ENCODE measurements at places on chromosomes 5 and 9. TPM values are rescaled to one million over a fixed set of nuclear protein-coding genes. Genes with fewer than 3 reads are reported as not detected.

AMBP gene
- total RNA-seq, result not detected

SLC36A2 gene
- total RNA-seq, result not detected

TAF11L2 gene
- total RNA-seq, result not detected

CCDC152 gene
- total RNA-seq, result 13.5 TPM

KCNV2 gene
- total RNA-seq, result not detected

NXNL2 gene
- not detected for total RNA-seq

GLRA1 gene
- not detected for total RNA-seq

BARX1 gene
- total RNA-seq, result 1.7 TPM

- no peaks in the 10 kb centered on the region for H3K36me3 ChIP-seq
- no peak overlapping the region for H3K4me3 ChIP-seq
- DNase-seq, result no peak
- no peaks in the 10 kb centered on the region for H3K27me3 ChIP-seq
- H3K4me1 ChIP-seq, result no peaks in the 10 kb centered on the region
Observed at GRCh38 chr5:98569288-98569687, 204.2 kb upstream of the RGMB start.

GRCh38 chr5:10627160-10627701, 63.4 kb downstream of the ANKRD33B start:
- H3K4me3 ChIP-seq, result peak overlapping the region; percentile 87
- H3K36me3 ChIP-seq, result peaks cover 6% of the 10 kb centered on the region
- H3K27ac ChIP-seq, result peak overlapping the region; percentile 47

GRCh38 chr5:168653626-168654025, 74.5 kb upstream of the PANK3 start:
- no peaks in the 10 kb centered on the region for H3K36me3 ChIP-seq
- no peak overlapping the region for H3K4me3 ChIP-seq
- H3K4me1 ChIP-seq, result peaks cover 6% of the 10 kb centered on the region
- DNase-seq, result no peak

- no peaks in the 10 kb centered on the region for H3K36me3 ChIP-seq
- no peak for DNase-seq
- no peak overlapping the region for H3K27ac ChIP-seq
- H3K4me1 ChIP-seq, result no peaks in the 10 kb centered on the region
- no peaks in the 10 kb centered on the region for H3K27me3 ChIP-seq
Observed at GRCh38 chr9:23492126-23493002, 333.7 kb downstream of the ELAVL2 start.

GRCh38 chr5:125725691-125726090, 697.5 kb upstream of the GRAMD2B start:
- H3K4me1 ChIP-seq, result no peaks in the 10 kb centered on the region
- DNase-seq, result no peak
- no peaks in the 10 kb centered on the region for H3K27me3 ChIP-seq
- H3K36me3 ChIP-seq, result no peaks in the 10 kb centered on the region
- no peak overlapping the region for H3K27ac ChIP-seq
- no peak overlapping the region for H3K4me3 ChIP-seq

DNA sequence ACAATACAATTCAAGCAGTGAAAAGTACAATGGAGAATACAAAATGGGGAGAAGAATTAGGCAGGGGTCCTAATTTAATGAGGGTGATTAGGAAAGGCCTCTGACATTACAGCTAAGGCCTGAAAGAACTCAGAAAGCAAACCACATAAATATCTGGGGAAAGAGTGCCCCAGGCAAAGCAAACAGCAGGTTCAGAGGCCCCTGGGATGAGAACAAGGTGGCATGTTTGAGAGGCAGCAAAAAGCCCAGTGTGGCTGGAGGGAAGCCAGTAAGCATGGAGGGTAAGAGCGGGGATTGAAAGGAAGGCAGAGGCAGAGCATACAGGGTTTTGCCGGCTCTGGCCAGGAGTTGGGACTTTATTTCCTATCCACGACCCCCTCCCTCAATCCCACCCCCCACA, 33.4 kb upstream of the VDAC1 start:
- peaks cover 1% of the 10 kb centered on the region for H3K36me3 ChIP-seq
- peaks cover 46% of the 10 kb centered on the region for H3K4me1 ChIP-seq
- no peak overlapping the region for H3K27ac ChIP-seq
- DNase-seq, result no peak

DNA sequence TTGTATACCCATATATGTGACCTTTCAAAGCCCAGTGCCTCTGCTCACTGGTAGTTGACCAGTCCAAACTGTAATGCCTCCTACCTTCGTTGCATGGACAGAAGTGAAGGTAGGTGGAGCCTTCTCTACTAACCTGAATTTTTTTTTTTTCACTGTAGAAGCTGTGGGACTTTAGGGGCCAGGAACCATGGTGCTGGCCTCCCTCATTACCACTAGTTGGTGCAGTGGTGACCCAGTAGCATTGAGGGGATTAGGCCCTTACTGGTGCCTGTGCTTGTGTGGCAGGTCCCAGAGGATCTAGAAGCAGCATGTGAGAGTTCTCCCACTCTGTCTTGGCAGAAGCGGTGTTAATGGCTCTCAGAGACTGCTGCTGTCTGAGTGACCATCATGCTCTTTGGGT, 2.3 kb downstream of the RALGPS1 start:
- peaks cover 11% of the 10 kb centered on the region for H3K4me1 ChIP-seq
- peaks cover 31% of the 10 kb centered on the region for H3K27me3 ChIP-seq
- no peak for DNase-seq
- no peak overlapping the region for H3K27ac ChIP-seq

- no peak overlapping the region for H3K4me3 ChIP-seq
- no peak for DNase-seq
Observed at GRCh38 chr9:35928591-35929452, 19.5 kb downstream of the SPAAR start.

DNA sequence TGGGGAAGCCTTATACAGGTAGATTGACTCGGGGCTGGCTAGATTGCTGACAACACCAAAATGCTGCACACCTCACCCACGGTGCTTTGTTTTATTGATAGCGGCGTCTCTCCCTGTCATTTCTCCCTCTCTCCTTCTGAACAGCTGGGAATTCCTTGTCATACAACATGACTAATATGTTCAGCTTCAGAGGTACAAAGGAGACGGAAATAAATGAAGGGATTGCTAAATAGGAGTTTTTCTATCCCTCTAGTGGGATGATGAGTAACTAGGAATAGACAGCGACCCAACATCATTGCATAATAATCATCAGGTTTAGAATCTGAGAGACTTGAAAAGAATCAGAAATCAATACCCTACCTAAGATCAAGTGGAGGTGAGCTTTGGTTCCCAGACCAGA, 337.7 kb upstream of the PANK3 start:
- DNase-seq, result no peak
- no peaks in the 10 kb centered on the region for H3K36me3 ChIP-seq

GRCh38 chr9:129434187-129434586, 186.7 kb downstream of the C9orf50 start:
- H3K36me3 ChIP-seq, result no peaks in the 10 kb centered on the region
- no peak for DNase-seq
- H3K4me1 ChIP-seq, result peaks cover 20% of the 10 kb centered on the region
- no peak overlapping the region for H3K27ac ChIP-seq

GRCh38 chr5:56451742-56452141, 218.6 kb upstream of the ANKRD55 start:
- H3K4me3 ChIP-seq, result no peak overlapping the region
- H3K27me3 ChIP-seq, result peaks cover 6% of the 10 kb centered on the region
- no peaks in the 10 kb centered on the region for H3K36me3 ChIP-seq

DNA sequence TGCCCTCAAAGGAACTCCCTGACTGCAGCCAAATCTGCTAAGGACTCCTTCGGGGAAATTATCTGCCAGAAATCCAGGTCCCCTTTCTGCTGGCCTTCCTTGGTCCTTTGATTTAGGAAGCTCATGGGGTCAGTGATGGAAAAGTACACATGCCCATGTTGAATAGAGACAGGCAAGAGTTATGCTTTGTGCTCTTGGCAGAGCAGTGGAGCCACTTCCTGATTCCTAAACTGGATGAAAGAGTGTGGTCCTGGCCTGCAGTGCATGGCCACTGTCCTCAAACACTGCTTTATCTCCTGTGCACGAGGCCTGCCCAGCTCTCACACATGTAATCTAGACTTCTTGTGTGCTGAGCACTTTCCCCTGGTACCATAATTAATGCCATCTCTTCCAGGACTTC, 2.0 kb upstream of the EBF1 start:
- H3K27ac ChIP-seq, result no peak overlapping the region
- no peak overlapping the region for H3K4me3 ChIP-seq
- peaks cover 87% of the 10 kb centered on the region for H3K27me3 ChIP-seq
- DNase-seq, result no peak
- H3K4me1 ChIP-seq, result peaks cover 48% of the 10 kb centered on the region

GRCh38 chr5:16392718-16393117, 72.9 kb downstream of the ZNF622 start:
- H3K27me3 ChIP-seq, result no peaks in the 10 kb centered on the region
- no peak for DNase-seq
- H3K4me3 ChIP-seq, result no peak overlapping the region
- H3K27ac ChIP-seq, result no peak overlapping the region
- no peaks in the 10 kb centered on the region for H3K4me1 ChIP-seq

GRCh38 chr5:145946112-145946861, 9.9 kb downstream of the SH3RF2 start:
- H3K27ac ChIP-seq, result peak overlapping the region; percentile 66
- peak overlapping the region; percentile 29 for H3K4me3 ChIP-seq
- peak; percentile 47 for DNase-seq
- H3K36me3 ChIP-seq, result no peaks in the 10 kb centered on the region

- no peak overlapping the region for H3K27ac ChIP-seq
- H3K36me3 ChIP-seq, result no peaks in the 10 kb centered on the region
- no peaks in the 10 kb centered on the region for H3K4me1 ChIP-seq
- DNase-seq, result no peak
- no peaks in the 10 kb centered on the region for H3K27me3 ChIP-seq
Observed at GRCh38 chr5:123007182-123007581, 29.3 kb downstream of the PPIC start.

GRCh38 chr5:139974661-139975060, 68.4 kb downstream of the NRG2 start:
- no peaks in the 10 kb centered on the region for H3K36me3 ChIP-seq
- no peak overlapping the region for H3K4me3 ChIP-seq
- no peak overlapping the region for H3K27ac ChIP-seq
- DNase-seq, result no peak
